Stimulated activated CD8-positive, alpha-beta memory T cell treated with anti-CD3 and anti-CD28 coated beads, Interleukin-7, amount 100 ng/mL, for 4 hours (primary cell): ENCODE measurements at places on chromosomes 12 and 14.
A peak's percentile ranks its signal among the peaks of the same experiment; 100 is the strongest.

- DNase-seq, result no peak
Measured at GRCh38 chr12:11202811-11203210, 16.1 kb upstream of the TAS2R42 start.

GRCh38 chr12:110084314-110085015 is 36.1 kb upstream of the C12orf76 start:
- no peak for DNase-seq

DNA sequence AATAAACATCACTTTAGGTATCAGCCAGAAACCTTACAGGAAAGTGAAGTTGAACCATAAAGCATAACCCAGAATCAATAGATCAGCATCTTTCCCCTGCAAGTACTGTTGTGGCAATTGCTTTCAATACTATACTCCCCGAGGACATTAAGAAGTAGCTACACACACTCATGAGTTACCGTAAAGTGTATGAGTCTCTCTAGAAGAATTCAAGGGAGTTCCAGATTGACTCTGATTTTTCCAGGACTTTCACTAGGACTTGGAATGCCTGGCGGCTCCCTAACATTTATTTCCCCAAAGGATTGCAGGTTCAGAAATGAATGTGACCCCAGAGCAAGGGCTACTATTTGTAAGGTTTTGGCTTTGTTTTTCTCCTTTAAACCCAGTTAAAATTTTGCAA is 465.4 kb upstream of the MDGA2 start:
- no peak for DNase-seq

DNA sequence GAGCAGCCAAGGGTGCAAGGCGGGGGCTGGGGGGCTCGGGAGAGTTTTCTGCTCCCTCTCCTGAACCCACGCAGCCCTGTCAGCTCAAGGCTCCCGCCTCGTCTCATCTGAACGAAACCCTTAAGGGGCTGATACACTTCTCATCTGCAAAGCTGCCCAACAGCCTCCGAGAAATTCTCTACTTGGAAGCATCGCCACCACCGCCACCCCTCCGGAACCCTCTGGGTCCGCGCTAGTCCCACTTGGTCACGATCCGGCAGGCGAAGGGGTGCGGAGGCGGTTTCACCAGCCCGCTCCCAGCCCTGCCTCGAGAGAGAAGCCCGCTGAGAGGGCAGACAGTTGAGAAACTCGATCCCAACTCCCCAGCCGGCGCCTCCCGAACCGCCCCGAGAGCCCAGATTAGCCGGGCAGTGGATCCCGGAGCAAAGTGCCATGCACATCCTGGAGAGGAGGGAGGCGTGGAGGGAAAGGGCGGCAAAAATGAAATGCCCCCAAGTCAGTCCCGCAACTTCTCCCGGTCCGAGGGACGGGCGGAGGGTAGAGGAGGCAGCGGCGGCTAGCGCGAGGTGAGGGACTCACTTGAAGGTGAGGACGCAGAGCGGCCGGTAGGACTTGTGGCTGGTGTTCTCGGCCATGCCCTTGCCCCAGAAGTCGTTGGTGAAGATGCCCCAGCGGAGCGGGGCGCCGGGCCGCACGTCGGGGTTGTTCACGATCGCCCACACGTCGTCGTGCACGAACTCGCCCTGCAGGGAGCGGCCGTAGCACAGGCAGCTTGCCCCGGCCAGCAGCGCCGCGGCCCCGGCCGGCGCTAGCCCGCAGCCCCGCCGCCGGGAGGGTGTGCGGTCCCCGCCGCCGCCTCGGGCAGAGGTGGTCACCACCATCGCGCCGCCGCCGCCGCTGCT is 620 bp downstream of the TMTC1 start:
- no peak for DNase-seq

- DNase-seq, result no peak
Measured at GRCh38 chr14:31965735-31966598, 111.1 kb upstream of the ARHGAP5 start.

GRCh38 chr14:31992011-31992447 is 85.1 kb upstream of the ARHGAP5 start:
- DNase-seq, result no peak

GRCh38 chr14:30656190-30656632 is 34.1 kb downstream of the SCFD1 start:
- no peak for DNase-seq

DNA sequence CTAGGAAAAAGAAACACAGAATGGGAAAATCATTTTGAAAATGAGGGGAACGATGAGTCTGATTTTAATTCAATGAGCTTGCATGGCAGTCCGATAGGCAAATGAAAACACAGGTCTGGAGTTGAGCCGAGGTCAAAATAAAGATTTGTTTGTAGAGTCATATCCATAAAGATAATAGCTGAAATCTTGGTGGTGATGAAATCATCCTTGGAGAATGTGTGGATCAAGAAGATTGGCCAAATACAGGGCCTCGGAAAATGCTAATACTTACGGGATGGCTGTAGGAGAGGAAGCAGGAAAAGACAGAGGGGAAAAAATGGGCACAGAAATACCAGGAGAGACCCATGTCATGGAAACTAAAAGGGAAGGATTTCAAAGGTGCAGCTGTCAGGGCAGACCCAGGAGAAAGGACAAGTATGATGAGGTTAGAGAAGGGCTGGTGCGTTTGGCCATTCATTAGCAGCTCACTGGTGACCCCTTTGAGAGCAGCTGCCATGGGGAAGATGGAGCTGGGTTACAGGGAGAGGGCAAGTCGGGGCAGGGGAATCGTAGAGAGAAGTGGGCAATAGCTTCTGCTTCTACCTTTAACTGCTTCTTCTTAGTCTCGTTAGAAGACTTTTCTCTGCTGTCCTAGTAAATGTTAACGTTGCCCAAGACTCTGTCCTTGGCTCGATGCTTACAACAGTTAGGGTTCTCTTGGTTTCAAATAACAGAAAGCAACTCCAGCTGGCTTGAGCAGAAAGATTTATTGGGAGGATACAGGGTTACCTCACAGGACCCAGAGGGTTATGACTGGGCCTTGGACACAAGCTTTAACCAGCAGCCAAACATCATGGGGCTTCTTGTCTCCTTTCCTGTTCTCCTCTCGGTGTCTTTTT is 161.8 kb downstream of the EFCAB11 start:
- DNase-seq, result no peak

GRCh38 chr12:131418884-131419283 is 292.0 kb upstream of the SFSWAP start:
- no peak for DNase-seq

GRCh38 chr14:103698380-103699260 is 16.6 kb downstream of the XRCC3 start:
- DNase-seq, result no peak

DNA sequence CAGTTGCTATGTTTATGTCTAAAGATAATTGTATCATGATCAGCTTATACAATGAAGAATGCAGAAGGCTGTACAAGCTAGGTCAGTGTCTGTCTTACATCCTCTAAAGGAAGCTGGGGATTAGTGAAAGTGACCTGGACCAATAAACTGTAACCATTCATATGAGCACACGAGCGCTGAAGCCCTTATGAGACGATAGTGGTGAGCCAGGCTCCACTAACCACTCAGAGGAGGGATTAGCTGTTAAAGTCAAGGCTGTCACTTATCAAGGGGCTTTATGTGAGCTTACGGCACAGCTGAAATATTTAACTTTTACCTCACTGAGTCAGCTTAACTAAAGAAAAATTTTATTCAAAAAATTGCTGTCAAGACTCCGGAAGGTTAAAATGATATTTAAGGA is 30.3 kb downstream of the NDUFA12 start:
- DNase-seq, result no peak

DNA sequence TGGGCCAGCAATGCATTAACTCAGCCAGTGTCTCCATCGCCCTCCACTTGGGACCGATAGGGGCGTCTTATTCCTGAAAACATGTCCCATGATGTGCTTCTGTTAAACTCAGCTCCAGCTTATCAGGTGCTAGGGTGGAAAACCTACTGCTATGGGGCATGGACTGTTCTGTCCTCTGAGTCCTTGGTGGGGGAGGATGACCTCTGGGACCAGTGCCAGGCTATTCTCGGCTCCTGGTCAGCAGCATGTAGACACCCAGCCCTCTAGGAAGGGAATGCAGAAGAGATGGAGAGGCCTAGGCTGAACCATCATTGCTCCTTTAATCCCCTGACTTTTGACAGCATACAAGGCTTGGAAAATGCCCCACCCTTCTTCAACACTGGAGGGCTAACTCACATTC is 486.2 kb downstream of the MED13L start:
- no peak for DNase-seq

DNA sequence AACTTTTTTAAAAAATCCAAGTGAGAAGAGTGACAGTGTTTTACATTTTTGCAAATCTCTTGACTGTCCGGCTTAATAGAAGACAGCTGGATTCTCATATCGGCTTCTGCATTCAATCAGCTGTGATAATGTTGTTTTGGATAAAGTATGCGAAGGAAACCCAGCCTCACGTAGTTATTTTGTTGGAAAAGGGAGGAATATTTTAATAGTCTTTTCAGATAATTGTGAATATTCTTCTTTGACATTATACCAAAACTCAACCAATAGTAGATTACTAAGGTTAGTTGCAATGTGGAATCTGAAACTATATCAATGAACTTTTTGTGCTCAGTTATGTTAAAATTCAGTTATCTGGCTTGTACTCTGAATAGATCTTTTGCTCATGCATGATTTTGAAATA is 276.5 kb downstream of the ZFP36L1 start:
- DNase-seq, result no peak

GRCh38 chr14:21840765-21841164 is 167.1 kb upstream of the OR4E1 start:
- no peak for DNase-seq

- no peak for DNase-seq
Measured at GRCh38 chr14:105385698-105386365, 12.5 kb upstream of the TEX22 start.

- no peak for DNase-seq
Measured at GRCh38 chr12:104648756-104649155, 192.0 kb downstream of the CHST11 start.

DNA sequence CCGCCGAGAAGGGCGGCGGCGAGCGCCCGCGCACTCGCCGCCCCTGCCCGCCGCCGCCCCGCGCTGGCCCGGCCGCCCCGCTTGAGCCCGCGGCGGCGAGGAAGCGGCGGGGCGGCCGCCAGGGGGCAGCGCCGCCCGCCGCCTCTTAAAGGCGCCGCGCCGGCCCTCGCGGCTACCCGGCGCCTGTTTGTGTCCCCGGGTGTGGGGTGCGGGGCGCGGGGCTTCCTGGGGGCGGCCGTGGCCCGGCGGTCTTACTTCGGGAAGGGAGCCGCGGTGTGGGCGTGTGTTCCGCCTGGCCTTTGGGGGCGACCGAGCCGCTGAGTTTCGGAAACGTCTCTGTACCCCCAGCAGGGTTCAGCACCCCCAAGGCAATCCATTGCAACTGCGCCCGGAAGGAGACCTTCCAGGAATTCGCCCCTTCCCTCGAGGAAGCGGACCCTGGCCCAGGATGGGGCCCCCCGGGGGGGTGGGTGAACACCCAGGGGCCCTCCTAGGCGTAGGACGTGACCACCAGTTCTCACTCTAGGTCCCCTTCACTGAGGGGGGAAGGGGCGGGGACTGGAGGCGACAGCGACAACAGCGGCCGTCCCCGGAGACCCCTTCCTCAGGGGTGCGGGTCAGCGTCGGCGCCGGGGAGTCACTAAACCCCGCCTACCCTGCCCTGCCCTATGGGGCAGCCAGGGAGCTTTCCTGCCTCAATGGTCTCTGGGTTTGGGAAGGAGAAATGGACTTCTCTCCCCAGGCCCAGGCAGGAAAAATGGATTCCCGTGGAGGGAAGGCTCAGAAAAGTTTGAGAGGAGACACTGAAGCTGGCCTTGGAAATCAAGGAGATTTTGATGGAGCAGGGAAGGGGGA is at the start of gene ITPK1:
Gene ITPK1, minus strand, starts transcription at position 105 of the 855 bp plus-strand sequence. CDS start 762 bp downstream, outside the sequence.
- peak; percentile 54 for DNase-seq

GRCh38 chr12:78099806-78100205 is 269.1 kb downstream of the NAV3 start:
- DNase-seq, result no peak
